HS-27A (cell line): ENCODE measurements at places on chromosomes 2 and 18.

DNA sequence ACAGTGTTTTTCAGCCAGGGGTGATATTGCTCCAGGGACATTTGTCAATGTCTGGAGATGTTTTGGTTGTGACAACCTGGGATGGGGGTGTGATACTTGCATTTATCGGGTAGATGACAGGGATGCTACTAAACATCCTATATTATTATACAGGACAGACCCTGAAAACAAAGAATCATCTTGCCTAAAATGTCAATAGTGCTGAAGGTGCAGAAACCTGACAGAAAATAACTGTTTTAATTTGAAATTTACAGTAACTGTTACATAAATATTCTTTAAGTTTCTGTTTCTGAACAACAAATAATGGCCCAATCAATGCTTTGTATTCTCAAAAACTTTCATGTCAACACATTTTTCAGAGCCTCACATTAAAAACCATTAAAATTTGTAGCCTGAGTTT lies 2.0 kb downstream of the IL36A start:
- DNase-seq = no peak

- no peak for DNase-seq
These were observed 36.1 kb downstream of the ABCG8 start for GRCh38 chr2:43874776-43875451.

GRCh38 chr2:13481201-13481600 lies 764.5 kb downstream of the TRIB2 start:
- peak; percentile 43 for DNase-seq

GRCh38 chr2:89833116-89833779 lies 1141.8 kb downstream of the RPIA start:
- no peak for DNase-seq

DNA sequence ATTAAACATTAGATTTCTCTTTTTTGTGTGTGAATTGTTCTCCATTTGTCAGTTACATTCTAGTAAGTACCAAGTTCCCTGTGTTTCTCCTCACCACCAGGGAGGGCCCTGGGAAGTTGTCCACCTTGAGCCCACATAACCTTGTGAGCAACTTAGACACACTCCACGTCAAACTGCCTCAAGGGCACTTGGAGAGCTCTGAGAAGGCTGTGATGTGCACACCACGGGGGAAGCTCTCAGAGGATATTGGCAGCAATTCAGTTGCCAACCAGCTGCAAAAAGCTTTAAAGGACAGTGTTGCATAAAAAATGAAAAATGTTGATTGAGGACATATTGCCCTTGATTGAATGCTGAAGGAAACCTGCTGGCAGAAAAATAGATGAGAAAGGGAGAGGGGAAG lies 743.6 kb downstream of the RNF144A start:
- DNase-seq = no peak

- DNase-seq = no peak
These were observed 199.7 kb downstream of the KCNS3 start for GRCh38 chr2:18078216-18078615.
